ENCODE measurements at places on chromosomes 16 and 17.
A peak's percentile ranks its signal among the peaks of the same experiment; 100 is the strongest.

DNA sequence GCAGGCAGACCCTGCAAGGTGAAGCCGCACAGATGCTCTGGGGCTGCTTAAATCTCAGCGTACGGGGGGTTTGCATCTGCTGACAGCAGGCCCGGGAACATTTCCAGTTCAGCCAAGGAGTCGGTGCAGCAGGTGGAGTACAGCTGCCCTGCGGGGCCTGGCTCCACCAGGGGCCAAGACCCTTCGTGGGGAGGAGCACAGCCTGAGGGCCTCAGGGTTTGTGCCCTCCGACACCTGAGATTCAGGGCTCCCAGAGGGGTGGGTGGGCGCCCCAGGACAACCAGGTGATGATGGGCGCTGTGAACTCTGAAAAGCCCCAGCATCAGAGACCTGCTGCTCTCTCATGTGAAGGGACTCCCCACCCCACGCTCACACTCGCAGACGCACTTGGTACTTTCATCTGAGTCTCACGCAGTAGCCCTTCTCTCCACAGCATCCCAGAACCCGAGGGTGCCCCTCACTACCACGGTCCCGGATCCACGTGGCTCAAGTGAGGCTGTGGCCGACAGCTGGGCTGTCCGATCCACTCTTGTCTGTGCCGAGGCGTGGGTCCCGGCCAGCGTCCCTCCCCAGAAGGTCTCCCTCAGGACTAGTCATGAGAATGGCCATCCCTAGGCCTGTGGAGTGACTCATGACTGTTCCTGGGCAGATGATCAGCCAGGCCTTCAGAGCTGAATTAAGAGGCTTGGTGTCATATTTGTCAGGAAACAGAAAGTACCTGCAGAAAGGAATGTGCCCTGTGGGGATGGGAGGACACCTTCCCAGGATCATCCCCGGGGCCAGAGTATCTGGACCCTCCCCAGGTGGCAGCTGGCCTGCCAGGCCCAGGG, 29.6 kb downstream of the ACSF3 start:
- no peak for DNase-seq

DNA sequence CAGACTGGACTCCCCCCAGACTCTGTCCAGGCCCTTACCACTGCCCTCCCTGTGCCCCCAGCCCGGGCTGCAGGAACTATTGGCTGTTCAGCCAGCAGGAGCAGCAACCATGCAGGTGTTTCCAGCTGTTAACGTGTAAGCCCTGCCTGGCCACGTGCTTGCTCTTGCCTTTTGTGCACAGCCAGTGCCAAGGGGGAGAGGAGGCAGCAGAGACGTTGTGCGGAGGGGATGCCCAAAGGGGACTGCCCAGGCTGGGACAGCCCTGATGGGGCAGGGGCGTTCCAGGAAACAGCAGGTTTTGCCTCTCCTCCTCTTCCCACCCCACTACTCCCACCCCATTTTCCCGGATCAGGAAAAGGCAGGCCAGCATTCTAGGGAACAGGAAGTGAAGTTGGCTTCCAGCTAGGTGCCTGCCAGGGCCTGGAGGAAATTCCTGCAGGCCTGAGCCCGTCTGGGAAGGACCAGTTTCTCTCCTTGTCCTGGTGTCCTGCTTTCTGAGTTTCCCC, 16.7 kb upstream of the LASP1NB start:
- DNase-seq: no peak

- DNase-seq: no peak
Observed at GRCh38 chr17:48728232-48729231, at the start of gene HOXB13. Gene HOXB13 (minus strand): TSS chr17:48728750. CDS start chr17:48728593, 157 bp downstream.

DNA sequence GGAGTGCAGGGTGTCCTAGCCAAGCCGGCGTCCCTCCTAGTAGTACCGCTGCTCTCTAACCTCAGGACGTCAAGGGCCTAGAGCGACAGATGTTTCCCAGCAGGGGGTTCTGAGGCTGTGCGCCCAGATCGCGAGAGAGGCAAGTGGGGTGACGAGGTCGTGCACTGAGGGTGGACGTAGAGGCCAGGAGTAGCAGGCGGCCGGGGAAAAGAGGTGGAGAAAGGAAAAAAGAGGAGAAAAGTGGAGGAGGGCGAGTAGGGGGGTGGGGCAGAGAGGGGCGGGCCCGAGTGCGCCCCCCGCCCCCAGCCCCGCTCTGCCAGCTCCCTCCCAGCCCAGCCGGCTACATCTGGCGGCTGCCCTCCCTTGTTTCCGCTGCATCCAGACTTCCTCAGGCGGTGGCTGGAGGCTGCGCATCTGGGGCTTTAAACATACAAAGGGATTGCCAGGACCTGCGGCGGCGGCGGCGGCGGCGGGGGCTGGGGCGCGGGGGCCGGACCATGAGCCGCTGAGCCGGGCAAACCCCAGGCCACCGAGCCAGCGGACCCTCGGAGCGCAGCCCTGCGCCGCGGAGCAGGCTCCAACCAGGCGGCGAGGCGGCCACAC, at the start of gene MMP2:
Gene MMP2 (plus strand): TSS at position 372 of the 603 bp plus-strand sequence. CDS start 282 bp downstream, outside the sequence.
- DNase-seq: peak; percentile 39

DNA sequence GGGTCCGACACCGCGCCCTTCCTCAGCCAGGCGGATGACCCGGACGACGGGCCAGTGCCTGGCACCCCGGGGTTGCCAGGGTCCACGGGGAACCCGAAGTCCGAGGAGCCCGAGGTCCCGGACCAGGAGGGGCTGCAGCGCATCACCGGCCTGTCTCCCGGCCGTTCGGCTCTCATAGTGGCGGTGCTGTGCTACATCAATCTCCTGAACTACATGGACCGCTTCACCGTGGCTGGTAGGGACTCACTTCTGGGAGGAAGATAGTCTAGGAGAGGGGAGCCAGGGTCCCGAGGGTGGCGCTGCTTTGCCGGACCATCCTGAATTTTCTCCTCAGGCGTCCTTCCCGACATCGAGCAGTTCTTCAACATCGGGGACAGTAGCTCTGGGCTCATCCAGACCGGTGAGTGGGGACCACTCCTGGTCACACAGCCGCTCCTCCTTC, 601 bp downstream of the SPNS1 start:
- DNase-seq: no peak

DNA sequence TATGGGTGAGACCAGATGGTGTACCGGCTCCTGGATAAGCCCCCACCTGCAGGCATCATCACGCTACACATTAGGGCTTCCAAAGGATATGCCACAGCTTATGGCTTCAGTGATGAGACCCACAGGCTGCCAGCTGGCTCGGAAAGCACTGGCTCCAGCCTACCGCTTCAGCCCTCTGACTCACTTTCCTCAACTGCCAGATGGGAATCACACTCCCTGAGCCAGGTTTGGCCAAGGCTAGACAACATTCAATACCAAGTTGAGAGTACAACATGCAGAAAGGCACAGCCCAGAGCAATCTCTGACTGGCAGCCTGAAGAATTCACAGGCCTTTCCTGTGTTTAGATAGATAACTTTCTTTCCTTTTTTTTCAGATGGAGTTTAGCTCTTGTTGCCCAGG, 10.3 kb downstream of the CENPV start:
- no peak for DNase-seq

GRCh38 chr17:73612031-73612472, 32.2 kb downstream of the SDK2 start:
- no peak for DNase-seq

- no peak for DNase-seq
Observed at GRCh38 chr16:67238806-67239470, 8.3 kb downstream of the FHOD1 start.

DNA sequence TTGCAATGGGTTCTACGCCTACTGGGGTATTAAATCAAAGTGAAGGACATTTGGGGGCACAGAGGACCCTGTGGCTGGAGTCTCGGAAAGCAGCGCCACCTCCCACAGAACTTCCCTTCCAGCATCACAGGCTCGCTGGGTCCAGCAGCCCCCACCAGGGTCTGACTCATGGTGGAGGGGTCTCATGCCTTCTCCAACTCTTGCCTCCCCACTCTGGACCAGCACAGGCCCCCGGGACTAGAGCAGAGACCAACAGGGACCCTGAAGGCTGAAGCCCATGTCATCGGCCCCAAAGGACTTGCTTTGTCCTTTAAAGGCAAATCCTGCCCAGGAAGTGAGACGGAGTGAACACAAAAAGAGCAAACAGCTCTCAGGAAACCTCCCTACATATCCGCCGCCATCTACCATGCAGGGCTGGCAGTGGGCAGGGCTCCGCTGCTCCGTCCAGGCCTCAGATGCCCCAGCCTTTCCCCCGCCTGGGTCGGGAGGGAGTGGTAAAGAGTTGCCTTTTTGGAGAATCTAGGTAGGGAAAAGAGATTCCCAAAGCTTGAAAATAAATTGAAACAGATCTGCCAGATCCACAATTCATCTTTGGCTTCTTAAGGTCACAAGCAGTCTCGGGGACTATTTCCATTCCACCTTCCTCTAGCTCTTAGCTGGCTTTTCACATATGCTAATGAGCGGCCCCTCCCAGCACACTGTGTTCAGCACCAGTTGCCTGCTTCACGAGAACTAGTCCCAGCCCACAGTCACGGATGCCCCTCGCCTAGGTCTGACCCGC, 2.1 kb upstream of the GPRC5C start:
- no peak for DNase-seq

- DNase-seq: no peak
Observed at GRCh38 chr16:68526782-68527145, 12.3 kb upstream of the ZFP90 start.

DNA sequence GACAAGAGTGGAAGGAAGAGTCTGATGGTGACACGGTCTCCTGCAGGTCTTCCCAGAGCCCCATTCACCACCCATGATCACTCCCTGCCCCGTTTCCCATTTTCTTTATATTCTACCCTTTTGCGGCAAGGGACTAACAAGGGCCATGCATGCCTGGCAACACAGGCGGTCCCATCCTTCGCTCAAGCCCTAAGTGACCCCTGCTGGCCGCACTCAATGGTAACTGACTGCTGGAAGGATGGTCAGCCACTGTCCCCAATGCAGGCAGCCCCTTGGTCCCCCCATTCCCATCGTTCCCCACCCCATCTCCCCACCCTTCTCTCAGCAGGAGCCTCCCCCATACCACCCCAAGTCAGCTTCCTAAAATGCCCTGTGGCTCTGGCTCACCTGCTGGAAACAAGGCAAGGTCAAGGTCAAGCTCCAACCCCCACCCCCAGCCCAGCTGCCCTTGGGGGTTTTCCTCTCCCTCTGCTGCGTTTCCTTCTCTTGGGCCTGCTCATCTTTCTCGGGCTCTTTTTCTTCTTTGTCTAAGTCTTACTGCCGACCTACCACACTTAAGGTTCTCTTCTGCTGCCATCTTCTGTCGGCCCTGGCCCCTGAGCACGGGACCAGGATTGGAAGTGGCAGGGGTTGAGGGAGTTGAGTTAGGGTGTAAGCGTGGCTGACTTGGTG, 116.0 kb downstream of the RPTOR start:
- no peak for DNase-seq

DNA sequence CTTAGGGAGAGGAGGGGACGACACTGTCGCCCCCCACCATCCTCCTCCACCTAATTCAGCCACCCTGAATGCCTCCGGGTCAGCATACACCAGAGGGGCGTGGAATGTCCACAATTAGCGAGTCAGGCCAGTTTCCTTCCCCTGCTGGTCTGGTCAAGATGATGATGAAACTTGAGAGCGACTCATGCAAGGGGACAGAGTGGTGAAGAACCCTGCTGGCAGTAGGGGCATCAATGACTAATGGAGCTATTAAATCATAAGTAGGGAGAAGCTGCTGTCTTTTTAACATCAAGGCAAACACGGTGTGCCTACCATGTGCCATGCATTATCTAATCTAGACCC, 7.2 kb downstream of the SPACA3 start:
- DNase-seq: no peak

GRCh38 chr16:85568519-85568918, 44.6 kb upstream of the GSE1 start:
- no peak for DNase-seq

DNA sequence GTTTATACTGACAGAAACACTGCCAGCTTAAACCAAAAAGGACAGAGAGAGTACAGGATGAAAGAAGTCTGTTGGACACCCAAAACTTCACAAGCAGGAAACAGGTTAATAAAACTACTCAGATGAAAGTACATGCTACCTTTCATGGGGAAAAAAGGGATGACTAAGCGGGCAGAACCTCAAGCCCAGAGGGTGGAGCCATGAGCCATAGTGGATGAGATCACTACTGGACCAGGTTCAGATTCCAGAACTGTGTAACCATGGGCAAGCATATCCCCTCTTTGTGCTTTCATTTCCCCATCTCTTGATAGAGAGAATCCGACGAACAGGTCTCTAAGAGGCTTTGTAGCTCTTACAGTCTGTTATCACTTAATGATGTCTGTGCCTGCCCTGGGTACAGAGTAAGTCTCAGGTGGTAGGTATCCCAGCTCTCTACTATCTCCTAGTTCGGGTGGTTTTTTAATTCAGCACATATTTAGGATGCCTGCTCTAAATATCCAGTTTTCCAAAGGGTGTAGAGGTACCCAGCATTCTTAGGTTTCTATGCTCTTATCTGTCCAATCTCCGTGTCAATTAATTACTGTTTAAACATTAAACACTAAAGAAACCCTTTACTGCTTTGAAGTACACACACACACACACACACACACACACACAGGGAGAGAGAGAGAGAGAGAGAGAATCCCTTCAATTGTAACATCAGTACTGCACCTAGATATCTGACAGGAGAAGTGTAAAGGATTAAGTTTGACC, 206.7 kb downstream of the ZNF423 start:
- DNase-seq: no peak

Measured in bone marrow (tissue), 2 donors.